Muscle of back (tissue), 13 donors: ENCODE measurements at places on chromosomes 5 and 9.
A peak's percentile ranks its signal among the peaks of the same experiment; 100 is the strongest.

DNA sequence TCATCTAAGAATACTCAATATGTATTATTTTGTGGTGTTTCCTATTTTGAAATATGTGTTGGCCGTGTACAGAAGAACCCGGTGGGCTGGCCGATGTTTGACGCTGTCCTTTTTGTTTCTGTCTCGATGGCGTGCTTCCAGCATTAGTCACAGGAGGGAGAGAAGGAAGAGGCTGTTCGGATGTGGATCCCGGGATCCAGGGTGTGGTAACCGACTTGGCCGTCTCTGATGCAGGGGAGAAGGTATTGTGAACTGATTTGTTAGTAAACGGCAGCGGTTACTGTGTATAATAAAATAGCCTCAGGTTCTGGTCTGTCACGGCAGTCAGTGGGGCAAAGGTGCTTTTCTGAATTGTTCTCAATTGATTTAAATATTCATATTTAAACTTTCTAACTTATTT lies 275.0 kb downstream of the ARHGEF28 start:
- no peak for DNase-seq

GRCh38 chr5:52840277-52841050 lies 52.7 kb downstream of the ITGA1 start:
- no peak for DNase-seq

- peak; percentile 4 for DNase-seq
Observed at GRCh38 chr9:34929506-34930102, 28.5 kb upstream of the PHF24 start.

- no peak for DNase-seq
Observed at GRCh38 chr9:83336706-83337105, 201.5 kb downstream of the FRMD3 start.

GRCh38 chr5:117357886-117358285 lies 783.3 kb upstream of the SEMA6A start:
- no peak for DNase-seq

GRCh38 chr5:141420855-141421488 lies at the start of gene PCDHGA11:
Gene PCDHGA11, plus strand, starts transcription at chr5:141421051. Its CDS starts 177 bp downstream, at chr5:141421228.
- peak; percentile 44 for DNase-seq

DNA sequence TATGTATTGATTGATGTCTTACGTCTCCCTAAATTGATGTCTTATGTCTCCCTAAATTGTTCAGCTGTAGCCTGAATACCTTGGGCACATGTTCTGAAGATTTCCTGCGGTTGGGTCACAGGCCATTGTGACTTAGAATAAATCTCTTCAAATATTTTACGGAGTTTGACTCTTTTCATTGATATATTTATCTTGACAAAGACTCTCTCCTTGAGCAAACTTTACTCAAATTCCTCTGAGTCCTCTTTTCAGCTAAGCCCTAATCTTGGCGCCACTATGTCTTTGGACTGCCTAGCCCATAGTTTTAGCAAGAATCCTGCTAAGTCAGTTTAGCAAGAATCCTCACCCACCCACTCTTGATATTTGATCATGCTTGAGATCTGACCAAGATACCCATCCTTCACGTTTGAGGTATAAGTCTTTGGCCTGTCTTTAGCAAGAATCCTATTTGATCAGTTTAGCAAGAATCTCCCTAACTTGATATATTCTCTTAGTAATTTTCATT lies 35.3 kb upstream of the FBXL17 start:
- DNase-seq, result no peak

DNA sequence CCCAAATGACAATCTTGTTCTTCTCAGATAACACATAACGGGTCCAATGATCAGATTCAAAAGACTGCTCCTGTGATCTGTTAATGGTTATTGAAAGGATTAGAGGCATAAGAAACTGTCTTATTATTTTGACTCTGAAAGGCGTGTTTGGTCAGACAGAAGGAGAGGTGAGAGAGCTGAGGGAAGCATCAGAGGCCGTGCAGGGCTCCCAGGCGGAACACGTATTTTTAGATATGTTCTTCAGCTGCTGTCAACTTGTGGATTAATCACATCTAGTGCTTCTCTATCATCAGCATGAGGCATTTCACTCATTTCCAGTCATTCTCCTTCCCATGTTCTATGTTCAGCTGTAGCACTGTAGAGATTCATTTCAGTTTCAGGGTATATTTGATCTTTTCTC lies 199.8 kb downstream of the MAPKAP1 start:
- DNase-seq, result no peak
